ENCODE measurements at places on chromosomes 16 and 17.

- peak; percentile 9 for DNase-seq
Observed at GRCh38 chr17:80940171-80941123, 51.2 kb upstream of the CHMP6 start.

DNA sequence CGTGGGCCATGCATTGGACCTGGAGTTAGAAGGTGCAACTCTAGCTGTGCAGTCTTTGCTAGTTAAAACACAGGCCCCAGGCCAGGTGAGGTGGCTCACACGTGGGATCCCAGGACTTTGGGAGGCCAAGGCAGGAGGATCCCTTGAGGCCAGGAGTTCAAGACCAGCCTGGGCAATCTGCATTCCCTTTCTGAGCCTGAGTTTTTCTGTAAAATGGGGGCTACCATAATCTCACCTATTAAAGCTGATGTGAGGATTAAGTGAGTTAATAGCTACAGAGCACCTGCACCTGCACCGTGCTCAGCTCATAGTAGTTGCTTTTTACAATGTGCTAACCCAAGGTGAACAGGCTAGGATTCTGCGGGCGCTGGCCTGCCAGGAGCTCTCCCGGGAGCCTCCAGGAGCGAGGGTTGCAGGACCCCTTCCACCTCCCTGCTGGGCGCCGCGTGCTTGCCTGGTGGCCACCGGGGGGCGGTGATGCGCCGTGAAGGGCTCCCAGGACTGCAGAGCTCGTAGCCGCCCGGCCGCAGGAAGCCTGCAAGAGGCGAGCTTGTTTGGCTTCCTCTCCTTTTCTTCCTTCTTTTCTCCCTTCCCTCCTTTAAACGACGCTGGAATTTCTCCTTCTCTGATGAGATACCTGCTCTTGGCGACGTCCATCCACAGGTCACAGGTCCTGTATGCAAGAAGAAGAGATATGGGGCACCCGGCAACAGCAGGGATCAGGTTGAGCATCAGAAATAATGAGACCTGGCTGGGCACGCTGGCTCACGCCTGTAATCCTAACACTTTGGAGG, 51.3 kb downstream of the ZFP90 start:
- DNase-seq = no peak

GRCh38 chr16:3861808-3862451, 18.6 kb downstream of the CREBBP start:
- no peak for DNase-seq

- peak; percentile 63 for DNase-seq
Observed at GRCh38 chr17:50087246-50087911, 7.8 kb upstream of the PDK2 start.

DNA sequence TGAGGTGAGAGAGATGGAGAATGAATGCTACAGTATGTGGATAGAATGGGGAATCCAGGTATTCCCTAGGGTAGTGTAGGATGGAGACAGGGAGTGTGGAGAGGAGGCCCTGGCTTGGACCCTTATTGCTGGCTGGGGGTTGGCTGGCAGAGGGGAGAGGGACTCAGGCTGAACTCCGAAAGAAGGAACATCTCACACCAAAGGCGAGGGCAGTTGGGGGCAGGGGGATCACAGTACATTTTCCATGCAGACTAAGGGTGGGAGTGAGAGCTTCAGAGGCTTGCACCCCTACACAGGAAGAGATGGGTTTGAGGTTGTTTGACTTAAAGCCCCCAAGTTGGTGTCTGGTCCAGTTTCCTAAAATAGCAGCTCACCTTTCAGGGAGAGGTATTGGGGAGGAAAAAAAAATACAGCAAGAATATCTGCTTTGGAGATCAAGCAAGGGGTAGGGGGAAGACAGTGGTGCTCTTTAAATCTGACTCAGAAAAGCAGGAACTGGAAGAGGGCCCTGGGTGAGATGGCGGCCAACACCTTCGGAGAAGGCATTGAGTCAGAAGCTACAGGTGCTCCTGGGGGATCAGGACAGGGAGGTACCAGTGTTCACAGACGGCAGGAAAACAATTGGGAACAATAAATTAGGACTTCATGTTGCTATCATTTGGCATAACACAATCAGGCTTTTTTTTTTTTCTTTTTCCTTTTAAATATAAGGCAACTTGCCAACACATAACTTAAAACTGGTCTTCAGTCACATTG, 12.4 kb downstream of the TRAF4 start:
- no peak for DNase-seq

DNA sequence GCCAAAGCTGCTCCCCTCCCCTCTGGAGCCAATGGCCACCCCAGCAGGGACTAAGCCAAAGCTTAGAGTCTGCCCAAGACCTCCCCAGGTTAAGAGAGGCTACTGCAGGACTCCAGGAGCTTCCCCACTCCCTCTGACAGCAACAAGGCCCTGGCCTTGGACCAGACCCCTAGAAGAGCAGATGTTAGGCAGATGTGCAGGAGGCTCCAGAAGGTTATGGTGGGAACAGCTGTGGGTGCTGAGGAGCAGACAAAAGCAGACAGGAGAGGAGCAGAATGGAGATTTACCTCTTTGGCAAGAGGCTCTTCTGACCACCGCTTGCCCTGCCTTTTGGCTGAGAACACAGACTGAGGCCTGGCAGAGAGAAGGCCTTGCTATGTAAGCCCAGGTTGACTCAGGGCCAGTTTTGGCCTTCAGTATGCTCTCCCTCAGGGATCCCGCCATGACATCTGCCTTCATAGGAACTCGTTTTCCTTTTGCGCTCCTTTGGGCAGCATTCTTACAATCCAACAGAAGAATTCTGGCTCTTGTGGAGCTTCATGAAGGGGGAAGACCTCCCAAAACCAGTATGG, 113.0 kb downstream of the RBFOX3 start:
- DNase-seq = no peak

DNA sequence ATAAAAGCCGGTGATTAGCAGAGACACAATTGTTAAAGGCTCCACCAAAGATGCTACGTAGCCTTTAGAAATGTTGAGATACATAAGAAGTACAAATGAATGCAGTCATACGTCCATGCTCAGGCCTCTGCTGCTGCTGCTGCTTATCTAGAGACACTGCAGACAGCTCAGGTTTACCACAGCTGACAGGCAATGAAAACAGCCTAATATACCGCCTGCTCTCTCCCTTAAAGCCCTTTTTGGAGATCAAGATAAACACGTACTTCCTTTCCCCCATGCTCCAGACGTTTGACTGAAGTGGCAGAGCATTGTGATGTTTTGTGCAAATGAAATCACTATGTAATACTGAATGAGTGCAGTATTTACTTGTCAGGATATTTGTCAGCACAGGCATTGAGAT, 185.3 kb downstream of the AATF start:
- DNase-seq = no peak

DNA sequence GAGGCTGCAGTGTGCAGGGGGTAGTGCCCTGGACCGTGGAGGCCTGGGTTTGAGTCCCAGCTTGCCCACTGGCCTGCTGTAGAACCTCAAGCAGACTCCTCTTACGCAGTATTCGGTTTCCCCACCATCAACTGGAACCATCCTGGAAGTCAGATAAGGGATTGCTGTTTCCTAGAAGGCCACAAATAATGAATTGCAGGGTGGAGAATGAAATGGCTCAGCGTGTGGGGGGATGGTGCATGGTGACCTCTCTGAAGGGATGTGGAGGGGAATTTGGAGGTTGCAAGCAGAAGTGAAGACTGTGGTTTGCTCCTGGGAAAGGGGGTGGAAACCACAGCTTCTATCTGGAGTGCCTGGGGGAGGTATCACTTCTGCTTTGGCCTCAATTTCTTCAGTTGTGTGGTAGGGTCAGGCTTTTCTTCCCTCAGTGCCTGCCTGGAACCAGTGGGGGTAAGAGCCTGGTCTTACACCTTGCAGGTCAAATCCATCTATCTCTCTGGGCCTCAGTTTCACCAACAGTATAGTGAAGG, 1.7 kb downstream of the ADGRG5 start:
- no peak for DNase-seq

DNA sequence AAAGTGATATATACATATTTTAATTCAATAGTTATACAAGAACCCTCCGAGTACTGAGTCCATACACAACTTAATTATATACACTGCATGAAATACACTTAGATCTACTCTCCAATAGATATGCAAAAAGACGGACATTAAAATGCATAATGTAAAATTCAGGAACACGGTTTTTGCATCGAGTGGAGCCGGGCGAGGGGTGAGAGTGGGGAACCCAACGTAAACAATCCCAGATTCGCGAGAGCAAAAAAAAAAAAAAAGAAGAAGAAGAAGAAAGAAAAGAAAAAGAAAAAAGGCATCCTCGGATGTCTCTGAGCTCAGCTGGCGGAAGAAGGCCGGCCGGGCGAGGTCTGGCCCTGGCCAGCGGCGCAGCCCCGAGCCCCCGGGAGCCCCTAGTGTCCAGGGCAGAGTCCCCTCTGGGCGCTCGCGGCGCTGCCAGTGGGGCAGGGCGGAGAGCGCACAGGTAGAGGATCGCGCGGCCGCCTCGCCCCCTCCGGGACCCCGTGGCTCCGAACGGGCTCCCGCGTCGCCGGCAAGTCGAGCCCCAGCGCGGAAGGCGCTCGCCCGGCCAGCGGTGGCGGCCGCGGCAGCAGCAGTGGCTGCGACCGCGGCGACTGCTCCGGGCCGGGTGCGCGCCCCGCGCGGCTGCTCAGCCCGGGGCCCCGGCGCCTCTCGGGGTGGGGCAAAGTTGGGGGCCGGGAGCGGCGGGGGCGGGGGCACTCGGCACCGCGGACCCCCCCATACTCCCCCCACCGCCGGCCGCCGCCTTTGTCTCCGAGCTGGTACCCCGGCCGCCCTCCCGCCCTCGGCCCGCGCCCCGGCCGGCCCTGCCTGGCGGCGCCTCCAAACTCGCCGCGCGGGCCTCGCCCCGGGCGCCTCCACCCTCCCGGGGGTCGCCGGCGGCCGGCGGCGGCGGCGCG, 9.6 kb upstream of the ZFHX3 start:
- DNase-seq = no peak

GRCh38 chr16:86995456-86995855, 321.7 kb downstream of the C16orf95 start:
- no peak for DNase-seq

DNA sequence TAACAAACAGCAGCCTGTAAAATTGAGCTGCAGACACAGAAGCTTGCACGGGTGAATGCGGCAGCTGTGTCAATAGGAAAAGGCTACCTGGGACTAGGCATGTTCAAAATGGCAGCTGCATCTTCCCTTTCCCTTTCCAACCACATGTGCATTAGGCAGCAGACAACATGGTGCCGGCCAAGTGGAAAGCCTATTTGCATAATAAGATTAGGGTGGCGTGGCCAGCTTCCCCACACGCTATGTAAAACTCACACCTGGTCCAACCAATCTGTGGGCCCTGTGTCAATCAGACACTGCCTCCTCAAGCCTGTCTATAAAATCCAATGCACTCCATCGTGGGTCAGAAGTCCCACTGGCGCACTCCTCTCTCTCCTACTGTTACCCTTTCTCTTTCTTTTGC, 61.0 kb upstream of the RBBP6 start:
- DNase-seq = no peak

- DNase-seq = no peak
Observed at GRCh38 chr17:67262435-67263117, 17.6 kb upstream of the HELZ start.

DNA sequence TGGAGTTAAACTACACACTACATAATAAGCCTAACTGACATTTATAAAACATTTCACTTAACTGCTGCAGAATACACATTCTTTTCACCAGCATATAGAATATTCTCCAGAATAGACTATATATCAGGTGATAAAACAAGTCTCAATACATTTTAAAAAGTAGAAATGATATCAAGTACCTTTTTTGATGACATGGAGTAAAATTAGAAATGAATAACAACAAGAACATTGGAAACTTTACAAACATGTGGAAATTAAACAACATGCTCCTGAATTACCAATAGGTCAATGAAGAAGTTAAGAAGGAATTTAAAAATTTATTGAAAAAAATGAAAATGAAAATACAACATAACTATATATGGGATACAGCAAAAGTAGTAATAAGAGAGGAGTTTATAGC, 47.5 kb upstream of the CES5A start:
- no peak for DNase-seq

- DNase-seq = no peak
Observed at GRCh38 chr17:78709751-78710181, 72.3 kb downstream of the CYTH1 start.

DNA sequence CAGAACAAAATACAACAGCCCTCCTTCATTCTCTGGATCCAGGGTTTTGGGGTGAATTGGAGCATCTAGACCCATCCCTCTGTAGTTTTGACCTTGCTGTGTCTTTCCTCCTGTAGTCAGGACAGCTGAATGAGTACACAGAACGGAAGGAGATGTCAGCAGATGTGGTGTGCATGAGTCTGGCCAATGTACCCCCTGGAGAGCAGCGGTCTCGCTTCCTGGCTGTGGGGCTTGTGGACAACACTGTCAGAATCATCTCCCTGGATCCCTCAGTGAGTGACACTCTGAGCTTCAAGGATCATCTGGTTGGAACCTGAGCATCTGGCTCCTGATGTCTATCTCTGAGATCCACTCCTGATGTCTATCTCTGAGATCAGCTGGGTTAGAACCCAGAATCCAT, 32.4 kb downstream of the SF3B3 start:
- DNase-seq = no peak

GRCh38 chr17:45984368-45984767, 14.7 kb upstream of the STH start:
- no peak for DNase-seq

DNA sequence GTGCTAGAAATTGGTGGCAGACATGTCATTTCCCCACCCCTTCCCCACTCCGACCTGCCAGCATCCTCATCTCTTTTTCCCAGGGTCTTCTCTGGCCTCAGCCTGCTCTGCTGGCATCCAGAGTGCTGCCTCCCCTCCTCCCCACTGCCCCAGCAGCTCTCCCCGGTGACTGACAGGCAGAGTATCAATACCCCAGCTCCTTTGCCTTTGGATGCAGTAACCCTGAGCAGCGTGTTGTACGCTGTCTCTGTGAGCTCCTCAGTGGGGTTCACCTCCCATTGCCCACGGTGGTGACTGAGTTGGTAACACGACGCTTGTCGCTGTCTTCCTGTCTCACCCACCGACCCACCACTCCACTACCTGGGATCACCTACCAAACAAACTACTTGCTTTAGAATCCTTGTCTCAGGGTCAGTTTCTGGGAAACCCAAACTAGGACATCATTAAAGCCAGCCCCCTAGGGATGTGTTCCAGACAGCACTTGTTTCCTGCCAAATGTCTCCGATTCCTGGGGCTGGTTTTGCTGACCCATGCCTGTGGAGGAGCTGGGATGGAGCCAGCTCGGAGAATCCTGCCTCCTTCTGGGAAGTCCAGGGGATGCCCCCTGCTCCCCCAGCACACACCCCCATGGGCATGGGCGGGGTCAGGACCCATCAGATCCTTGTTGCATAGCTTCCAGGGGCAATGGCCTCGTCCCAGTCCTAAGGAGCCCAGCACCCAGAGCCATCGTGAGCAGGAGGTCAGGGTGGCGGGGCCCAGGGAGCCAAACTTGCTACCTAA, 8.3 kb upstream of the SBK1 start:
- no peak for DNase-seq

GRCh38 chr17:81455387-81455786, 57.2 kb downstream of the ACTG1 start:
- DNase-seq = no peak
